Right cardiac atrium (tissue), 5 donors: ENCODE measurements at places on chromosomes 4 and X.
A peak's percentile ranks its signal among the peaks of the same experiment; 100 is the strongest.

GRCh38 chrX:22746081-22746480 is 253.7 kb upstream of the DDX53 start:
- DNase-seq: peak; percentile 14

DNA sequence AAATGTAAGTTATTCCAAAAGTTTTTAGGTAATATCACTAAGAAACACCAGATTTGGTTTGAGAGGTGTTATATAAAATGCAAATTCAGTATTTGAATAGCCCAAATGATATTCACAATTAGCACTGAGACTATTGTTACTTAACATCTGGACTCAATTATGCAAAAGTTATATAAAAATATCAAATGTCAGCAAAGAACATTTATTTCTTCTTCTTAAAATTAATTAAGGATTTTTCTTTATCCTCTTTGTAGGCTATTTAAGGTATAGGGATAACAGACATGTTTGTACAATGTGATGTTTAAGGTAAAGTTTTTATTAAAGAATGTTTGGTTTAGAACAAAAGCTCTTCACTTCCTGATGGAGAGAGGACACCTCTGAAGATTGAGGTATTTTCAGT is 63.3 kb upstream of the GK2 start:
- DNase-seq: no peak

GRCh38 chrX:100829730-100830129 is 9.5 kb downstream of the CSTF2 start:
- no peak for DNase-seq

DNA sequence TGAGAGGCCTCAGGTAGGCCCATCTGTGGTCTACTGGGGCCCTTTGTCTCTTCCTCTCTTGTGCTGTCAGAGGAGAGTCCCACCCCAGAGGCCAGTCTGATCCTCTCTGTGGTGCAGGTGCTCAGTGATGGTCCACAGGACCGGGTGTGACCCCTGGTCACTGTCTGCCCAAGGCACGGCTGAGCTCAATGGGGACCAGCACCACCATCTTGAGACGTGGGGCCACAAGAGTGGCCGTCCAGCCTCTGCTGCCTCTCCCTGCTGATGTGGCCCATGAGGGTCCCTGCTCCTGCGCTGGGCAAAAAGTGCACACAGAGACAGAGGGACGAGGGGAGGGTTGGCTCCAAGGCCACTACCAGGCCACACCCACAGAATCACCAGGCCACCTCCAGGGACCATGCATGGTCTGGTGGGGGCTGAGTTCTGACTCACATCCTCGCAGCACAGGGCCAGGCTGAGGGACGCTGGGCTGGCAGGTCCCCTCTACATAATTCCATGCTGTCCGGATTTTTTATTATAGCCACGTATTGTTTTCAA is 88.3 kb downstream of the FAM53A start:
- DNase-seq: peak; percentile 40

DNA sequence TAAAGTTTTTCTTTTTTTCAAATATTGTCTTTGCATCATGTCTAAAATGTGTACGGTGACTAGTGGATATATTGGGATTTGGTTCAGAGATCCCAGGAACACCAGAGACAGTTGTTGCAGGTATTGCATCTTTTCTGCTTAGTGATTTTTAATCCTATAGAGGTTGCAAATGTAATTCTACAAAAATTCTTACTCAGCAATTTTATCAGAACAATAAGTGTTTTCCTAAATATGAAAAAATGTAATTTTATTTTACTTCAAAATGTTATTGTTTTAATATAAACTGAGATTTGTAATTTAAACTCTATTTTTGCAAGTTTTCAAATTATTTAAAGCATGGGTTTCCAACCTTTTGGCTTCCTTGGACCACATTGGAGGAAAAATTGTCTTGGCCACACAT is 8.2 kb downstream of the ZNF718 start:
- DNase-seq: no peak
